ENCODE measurements at places on chromosomes 7 and 10.

DNA sequence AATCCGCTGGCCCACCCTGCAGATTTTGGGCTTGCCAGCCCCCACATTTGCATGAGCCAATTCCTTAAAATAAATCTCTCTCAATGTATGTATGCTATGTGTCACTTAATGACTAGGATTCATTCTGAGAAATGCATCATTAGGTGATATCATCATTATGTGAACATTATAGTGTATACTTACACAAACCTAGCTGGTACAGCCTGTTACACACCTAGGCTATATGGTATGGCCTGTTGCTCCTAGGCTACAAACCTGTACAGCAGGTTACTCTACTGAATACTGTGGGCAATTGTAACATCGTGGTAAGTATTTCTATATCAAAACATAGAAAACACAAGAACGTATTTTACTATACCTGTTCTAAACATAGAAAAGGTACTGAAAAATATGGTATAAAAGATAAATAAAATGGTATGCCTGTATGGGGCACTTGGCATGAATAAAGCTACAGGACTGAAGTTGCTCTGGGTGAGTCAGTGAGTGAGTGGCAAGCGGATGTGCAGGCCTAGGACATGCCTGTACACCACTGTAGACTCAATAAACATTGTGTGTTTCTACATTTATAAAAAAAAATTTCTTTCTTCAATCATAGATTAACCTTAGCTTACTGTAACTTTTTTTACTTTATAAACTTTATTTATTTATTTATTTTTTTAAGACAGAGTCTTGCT, 135.9 kb downstream of the ABCA13 start:
- DNase-seq = no peak

GRCh38 chr10:71644307-71645180, 75.0 kb downstream of the C10orf105 start:
- no peak for DNase-seq

- DNase-seq = no peak
Observed at GRCh38 chr10:12435348-12435747, 86.0 kb downstream of the CAMK1D start.

GRCh38 chr7:122485856-122486255, 181.3 kb upstream of the FEZF1 start:
- DNase-seq = no peak

- DNase-seq = no peak
Observed at GRCh38 chr7:130521258-130521951, 29.5 kb downstream of the MEST start.

- peak; percentile 12 for DNase-seq
Observed at GRCh38 chr7:138388673-138389491, 71.2 kb upstream of the TRIM24 start.

GRCh38 chr10:62323751-62324150, 50.4 kb upstream of the ZNF365 start:
- no peak for DNase-seq

- DNase-seq = no peak
Observed at GRCh38 chr7:40899151-40899550, 764.3 kb downstream of the SUGCT start.

- DNase-seq = no peak
Observed at GRCh38 chr7:136122026-136122425, 144.9 kb upstream of the MTPN start.

DNA sequence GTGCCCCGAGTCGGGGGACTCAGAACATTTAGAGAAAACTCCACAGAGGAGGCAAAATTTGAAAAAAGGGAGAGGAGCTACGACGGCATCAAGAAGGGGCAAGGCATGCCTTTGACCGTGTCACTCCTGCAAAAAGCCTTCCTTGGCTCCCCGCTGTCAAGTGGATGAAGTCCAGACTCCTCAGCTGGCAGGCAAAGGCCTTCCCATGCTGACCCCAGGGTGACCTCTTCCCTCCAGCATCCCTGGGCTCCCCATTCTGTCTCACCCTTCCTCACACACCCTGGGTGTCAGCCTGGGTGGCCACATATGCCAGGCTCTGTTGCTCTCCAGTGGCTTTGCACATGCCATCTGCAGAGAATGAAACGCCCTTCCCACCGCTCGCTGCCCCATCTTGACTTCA, 88.4 kb upstream of the ZMIZ1 start:
- no peak for DNase-seq

DNA sequence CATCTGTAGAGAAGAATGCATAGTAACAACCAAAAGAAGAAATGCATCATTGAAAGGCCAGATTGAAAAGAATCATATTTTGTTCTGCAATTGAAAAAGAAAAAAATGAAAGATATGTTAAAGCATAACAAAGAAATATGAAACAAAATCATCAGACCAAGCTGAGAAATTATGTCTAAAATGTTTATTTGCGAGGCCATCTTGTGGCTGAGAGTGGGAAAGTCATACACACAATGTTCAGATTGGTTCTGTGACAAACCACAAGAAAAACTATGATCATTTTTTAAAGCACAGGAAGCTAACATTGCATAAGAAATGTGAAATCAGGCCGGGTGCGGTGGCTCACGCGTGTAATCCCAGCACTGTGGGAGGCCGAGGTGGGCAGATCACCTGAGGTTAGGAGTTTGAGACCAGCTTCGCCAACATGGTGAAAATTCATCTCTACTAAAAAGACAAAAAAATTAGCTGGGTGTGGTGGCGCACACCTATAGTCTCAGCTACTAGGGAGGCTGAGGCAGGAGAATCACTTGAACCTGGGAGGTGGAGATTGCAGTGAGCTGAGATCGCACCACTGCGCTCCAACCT, 36.6 kb downstream of the ABCB5 start:
- peak; percentile 6 for DNase-seq

GRCh38 chr7:21141476-21141875, 286.4 kb upstream of the SP4 start:
- DNase-seq = no peak

GRCh38 chr7:83672157-83672556, 23.2 kb upstream of the SEMA3E start:
- no peak for DNase-seq

DNA sequence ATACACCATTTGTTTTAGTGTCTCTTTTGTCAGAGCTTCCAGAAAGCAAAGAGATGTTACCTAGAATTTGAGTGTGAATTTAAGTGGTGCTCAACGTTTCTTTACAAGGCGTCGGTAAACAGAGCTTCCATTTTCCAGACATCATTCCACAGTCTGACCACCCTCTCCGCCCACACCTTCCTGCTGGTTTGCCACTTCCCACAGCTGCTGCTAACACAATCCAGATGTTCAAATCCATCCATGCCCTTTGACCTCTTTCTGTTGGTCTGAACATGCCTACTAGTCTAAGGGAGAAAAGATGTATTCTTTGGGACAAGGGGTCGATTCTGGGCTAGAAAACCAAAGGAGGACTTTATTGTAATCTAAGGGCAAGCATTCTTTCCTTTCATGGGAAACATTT, 86.1 kb downstream of the FAM107B start:
- no peak for DNase-seq

DNA sequence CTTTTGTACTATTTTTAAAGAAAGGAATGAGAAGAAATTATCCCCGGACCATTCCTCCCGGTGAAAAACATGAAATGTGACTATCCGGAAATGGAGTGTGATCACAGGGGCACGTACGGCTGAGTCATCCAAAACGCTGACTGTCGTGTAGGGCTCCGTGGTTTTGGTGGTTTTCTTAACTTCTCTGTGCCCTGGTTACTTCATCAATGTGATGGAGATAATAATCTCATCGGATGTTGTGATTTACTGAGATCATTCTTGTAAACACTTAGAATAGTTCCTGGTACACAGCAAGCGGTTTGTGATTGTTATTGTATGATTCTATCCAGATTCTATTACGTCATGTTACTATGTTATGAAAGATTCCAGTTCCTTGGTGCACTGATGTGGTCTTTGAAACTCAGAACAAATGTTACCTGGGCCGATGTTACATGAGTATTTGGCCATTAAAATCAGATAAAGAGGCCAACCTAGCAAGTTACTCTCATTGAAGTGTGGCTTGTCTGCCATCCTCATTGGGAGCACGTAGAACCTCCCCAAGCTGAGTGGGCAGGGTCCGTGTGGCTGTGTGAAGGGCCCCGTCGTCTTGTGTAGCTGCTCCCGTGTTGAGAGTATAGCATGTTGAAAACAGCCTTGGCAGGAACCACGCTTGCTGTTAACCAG, 99.5 kb downstream of the CAMK1D start:
- peak; percentile 77 for DNase-seq

DNA sequence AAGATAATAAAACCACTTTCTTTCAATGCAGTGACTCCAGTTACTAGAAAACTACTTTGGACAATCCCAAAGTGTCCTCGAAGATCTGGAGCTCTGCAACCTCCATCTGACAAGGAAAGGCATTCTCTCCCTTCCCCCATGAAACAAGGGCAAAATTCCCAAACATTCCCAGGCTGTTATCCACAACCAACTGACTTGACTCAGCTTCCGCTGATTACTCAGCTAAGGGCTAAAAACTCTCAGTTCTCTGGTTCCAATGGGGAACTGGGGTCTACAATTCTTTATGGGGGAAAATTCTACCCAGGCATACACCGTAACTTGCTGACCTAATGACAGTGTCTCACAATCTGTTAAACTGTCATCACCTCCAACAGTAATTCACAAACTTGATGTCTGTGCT, 48.4 kb downstream of the SFMBT2 start:
- DNase-seq = no peak

- no peak for DNase-seq
Observed at GRCh38 chr10:114492351-114493037, 88.2 kb upstream of the AFAP1L2 start.

DNA sequence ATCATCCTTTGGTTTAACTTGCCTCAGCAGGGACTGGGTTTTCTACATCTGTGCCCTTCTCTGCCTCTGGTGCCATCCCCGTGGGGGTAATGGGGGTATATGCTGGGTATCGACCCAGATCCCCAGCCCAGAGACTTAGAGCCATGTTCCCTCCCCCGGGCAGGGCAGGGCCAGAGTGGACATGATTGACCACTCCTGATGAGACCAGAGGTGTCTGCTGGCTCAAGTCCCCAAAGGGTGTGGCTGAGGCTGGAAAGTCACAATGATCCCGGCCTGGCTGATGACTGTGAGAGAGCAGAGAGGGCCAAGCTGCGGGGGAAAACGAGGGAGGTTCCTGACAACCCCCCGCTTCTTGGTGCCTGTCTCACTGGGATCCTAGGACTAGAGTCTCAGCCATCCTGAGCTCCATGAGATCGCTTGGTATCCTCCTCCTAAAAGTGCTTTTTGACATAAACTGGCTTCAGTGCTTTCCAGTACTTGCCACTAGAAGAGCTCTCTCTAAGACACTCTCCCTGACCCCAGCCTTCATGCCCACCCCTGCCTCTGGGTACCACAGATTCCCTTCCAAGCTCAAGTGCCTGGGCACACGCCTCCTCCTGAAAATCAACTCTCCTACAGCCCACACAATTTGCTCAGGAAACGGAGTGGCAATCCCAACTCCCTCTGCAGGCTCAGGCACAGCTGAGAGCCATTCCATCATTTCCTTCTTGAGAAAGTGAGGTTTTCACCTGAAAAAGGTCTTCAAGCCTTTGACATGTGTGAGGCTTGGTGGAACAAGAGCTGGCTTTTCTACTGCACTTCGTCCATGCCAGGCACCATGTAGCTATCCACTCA, 33.9 kb downstream of the DRGX start:
- no peak for DNase-seq

DNA sequence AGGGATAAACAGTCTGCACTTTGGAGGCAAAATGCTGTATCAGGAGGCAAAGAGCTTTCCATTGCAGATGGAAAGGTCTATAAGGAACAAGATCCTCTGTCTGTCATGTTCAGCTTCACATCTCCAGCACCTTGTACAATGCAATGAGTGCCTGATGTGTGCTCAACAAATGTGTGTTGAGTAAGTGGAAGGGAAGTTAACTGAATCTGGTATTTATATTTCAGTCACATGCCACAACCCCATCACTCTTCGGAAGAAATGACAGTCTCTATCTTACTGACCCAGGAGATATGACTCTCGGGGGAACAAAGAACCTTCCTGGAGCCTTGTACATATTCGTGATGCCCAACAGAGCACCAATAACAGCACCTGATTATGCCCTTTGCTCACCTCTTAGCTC, 20.0 kb upstream of the DNAJC1 start:
- DNase-seq = no peak

- DNase-seq = no peak
Observed at GRCh38 chr10:10848488-10849111, 169.1 kb upstream of the CELF2 start.

All from hematopoietic multipotent progenitor cell treated with erythropoietin and hydrocortisone succinate and interleukin-3 and kit ligand, for 8 days (in vitro differentiated cells).